Heart right ventricle (tissue), 16 donors: ENCODE measurements at places on chromosomes 5 and 9. TPM values are rescaled to one million over a fixed set of nuclear protein-coding genes. Genes with fewer than 3 reads are reported as not detected.

GRCh38 chr5:168015506-168015905 is 275.9 kb upstream of the WWC1 start:
- no peak for DNase-seq

IER5L gene
- total RNA-seq: 6.3 TPM

GRCh38 chr5:173075137-173075843 is 19.1 kb downstream of the CREBRF start:
- no peak for DNase-seq

CNTNAP3B gene
- total RNA-seq: 8.3 TPM

GRCh38 chr9:3629495-3629894 is 103.7 kb upstream of the RFX3 start:
- DNase-seq: no peak

DNA sequence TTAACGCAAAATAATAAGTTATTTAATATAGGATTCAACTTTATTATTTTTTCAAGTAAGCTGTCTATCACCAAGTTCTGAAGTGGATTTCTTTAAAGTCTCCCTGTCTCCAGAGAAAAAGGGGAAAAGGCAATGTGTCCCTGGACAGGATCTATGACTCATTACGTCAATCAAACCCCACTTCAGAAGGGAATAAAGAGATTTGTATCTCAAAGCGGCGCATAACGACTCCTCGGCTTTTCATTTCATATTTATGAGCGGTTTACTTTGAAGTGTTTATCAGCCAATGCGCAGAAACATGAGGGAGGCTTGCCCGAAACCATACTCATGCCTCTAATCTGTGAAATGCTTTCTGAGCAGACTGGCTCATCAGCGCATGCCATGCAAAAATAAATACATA is 938.6 kb upstream of the WWC1 start:
- no peak for DNase-seq

- DNase-seq: no peak
These were observed 83.9 kb upstream of the ZBTB43 start for GRCh38 chr9:126720661-126721563.

GRCh38 chr9:37017546-37017945 is 16.5 kb downstream of the PAX5 start:
- DNase-seq: no peak

DNA sequence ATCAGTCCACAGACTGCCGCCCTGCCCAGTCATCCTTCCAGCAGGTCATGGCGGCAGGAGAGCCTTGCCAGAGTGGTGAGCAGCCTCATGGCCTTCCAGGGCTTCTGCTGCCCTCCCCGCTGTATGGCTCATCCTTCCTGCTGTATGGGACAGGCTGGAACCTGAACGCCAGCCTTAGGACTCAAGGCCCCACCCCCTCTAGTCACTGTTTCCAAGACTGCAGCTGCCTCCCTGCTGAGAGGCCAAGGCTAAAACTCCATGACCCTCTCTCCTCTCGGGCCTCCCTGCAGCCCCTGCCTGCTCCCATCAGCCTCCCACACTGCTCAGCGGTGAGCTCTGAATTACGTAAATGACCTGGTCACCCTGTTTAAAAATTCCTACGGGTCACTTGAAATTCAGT is 227.5 kb downstream of the AGTPBP1 start:
- no peak for DNase-seq

- peak; percentile 21 for DNase-seq
These were observed 5.9 kb downstream of the DMRTA1 start for GRCh38 chr9:22452415-22453010.

DNA sequence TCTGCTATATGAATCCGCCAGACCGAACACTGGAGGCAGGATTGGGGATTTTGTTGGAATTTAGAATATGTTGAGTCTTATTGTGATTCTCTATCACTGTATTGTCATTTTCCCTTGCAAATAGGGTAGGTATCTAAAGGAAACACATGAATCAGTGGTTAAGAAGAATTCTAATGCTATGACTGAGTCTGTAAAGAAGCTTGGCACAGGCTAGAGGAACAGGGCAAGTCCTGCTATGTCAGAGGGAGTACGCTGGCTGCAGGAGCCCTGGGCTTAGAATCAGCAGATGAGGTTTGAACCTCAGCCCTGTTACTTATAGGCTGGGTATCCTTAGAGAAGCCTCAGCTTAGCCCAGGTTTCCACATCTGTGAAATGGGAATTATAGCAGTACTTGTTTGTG is 198.1 kb downstream of the NR3C1 start:
- no peak for DNase-seq

- DNase-seq: no peak
These were observed 638.3 kb downstream of the HTR1A start for GRCh38 chr5:63323926-63324325.

SLC6A7 gene
- not detected for total RNA-seq

GRCh38 chr9:90167914-90168313 is 474.7 kb downstream of the DIRAS2 start:
- no peak for DNase-seq

DNA sequence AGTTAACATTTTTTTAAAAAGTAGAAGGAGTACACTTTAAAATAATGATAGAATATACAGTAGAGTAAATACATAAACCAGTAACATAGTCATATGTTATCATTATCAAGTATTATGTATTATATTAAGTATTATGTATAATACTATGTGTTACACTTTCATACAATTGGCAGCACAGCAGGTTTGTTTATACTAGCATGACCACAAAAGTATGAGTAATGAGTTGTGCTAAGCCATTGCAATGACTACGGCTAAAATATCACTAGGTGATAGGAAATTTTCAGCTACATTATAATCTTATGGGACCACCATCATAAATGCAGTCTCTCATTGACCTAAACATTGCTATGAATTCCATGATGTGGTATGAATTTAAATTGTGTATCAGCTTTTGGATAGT is 506.0 kb downstream of the HTR1A start:
- no peak for DNase-seq

DNA sequence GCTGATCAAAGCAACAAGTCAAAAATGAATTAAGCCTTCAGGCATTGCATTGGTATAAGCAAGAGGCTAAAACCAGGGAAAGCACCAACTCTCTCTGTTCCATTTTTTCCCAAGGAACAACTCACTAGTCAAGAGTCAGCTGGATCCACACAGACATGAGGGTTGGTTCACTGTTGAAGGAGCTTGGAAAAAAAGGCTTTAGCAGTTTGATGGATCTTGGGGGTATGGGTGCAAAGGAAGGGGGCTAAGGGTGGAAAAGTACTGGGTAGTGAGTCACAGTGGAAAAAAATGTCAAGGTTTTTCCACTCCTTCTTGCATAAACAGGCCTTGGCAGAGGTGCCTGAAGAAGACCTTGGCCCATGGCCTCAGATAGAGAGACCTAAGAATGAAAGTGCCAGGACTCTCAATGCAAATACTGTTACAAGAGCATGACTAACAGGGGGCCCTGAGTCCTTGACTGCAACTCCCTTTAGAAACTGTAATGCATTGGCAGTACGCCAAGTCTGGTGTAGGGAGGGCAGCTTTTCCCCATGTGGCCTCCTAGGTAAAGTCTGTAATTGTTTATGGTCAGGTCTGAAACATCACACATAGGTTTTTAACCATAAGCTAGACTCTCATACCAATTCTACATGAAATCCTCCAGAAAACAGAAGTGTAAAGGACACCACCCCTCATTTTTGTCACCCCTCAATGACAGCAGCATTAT is 23.7 kb downstream of the ACTL7A start:
- DNase-seq: peak; percentile 20

DNA sequence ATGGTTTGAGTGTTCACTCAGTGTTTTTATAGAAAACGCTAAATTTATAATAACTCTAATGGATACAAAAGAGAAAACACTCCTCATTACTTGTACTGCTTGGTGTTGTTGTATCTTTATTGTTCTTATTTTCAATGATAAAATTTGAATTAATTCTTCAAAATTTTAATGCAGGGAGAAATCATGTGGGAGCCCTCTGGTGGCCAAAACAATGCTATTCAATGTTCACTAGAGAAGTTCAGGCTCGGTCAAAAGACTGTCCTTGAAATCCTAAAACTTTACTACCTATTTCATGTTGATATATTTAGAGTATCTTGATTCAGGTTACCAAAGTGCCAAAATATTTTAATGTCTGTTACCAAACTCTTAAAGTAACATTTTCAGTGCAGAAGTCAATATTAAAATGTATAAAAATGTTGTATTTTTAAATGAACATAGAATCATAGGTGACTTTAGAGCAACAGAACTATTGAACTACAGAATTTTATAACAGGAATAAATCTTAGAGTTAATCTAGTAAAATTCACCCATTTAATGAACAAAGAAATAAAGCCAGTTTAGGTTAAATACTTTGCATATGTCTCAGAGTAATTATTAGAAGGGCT is 1259.8 kb downstream of the PTPRD start:
- DNase-seq: no peak

SPOCK1 gene
- total RNA-seq: 44.2 TPM

DNA sequence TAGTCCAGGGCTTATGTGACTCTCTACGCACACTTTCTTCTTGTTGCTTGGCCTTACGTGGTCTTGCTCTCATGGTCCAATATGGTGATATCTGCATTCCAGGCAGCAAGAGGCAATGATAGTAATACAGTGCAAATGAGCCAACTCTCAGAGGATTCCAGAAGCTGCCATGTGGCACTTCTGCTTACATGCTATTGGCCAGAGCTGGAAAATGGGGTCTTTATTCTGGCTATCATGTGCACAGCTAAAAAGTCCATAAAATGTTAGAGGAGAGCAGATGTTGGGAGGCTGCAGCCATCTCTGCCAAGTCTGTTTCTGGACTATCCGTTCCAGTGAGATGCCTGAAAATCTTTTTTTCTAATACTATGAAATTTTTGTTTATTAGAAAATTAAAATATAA is 2.9 kb upstream of the SEPTIN8 start:
- no peak for DNase-seq

GRCh38 chr5:135348918-135349317 is 50.1 kb downstream of the MACROH2A1 start:
- DNase-seq: no peak

IL5 gene
- total RNA-seq: not detected

GRCh38 chr9:33942471-33943083 is 106.1 kb downstream of the UBAP2 start:
- DNase-seq: no peak

GRCh38 chr5:131163276-131164119 is 1.6 kb downstream of the HINT1 start:
- DNase-seq: no peak

DNA sequence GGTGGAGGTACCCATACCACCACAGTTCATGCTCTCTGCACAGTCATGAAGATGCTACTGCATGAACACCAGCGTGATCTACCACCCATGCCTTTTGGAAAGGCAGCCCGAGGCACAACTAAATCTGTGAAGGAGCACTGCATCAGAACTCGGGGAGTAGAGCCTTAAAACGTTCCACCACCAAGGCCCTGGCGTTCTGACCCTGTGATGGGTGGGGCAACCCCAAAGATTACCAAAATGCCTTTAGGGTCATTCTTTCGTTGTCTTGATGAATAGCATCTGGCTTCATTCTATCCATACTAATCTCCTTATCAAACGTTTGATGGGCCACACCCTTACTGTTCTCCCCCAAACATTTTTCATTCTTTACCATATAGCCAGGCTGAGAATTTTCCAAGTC is 97.9 kb downstream of the ADAMTS6 start:
- DNase-seq: no peak

LYRM7 gene
- total RNA-seq: 23.9 TPM

OLFM1 gene
- 6.2 TPM for total RNA-seq

CERT1 gene
- total RNA-seq: 47.6 TPM
